ENCODE measurements at places on chromosomes 13 and 19. TPM values are rescaled to one million over a fixed set of nuclear protein-coding genes. Genes with fewer than 3 reads are reported as not detected.

Gene UGGT2
- total RNA-seq, result 9.2 TPM

Gene PABPC3
- 0.23 TPM for total RNA-seq

Gene ZNF296
- 11.8 TPM for total RNA-seq

Gene ZNF234
- 2.6 TPM for total RNA-seq

Gene C13orf42
- total RNA-seq, result not detected

Gene USHBP1
- total RNA-seq, result not detected

Gene GARIN5A
- total RNA-seq, result 1.8 TPM

Gene GRK1
- not detected for total RNA-seq

Gene ATXN8OS
- total RNA-seq, result not detected

Gene C19orf67
- not detected for total RNA-seq

Gene CA11
- total RNA-seq, result 12.6 TPM

Gene FCER2
- total RNA-seq, result not detected

Gene LMTK3
- total RNA-seq, result 5.5 TPM

Gene CCL25
- total RNA-seq, result not detected

Gene GAS6
- total RNA-seq, result 7.7 TPM

Gene MUC16
- not detected for total RNA-seq

Gene CGB5
- total RNA-seq, result 0.84 TPM

Gene PVR
- 123 TPM for total RNA-seq

Gene RFPL4A
- 0.66 TPM for total RNA-seq

Gene CEP89
- 40.5 TPM for total RNA-seq

Gene PSG3
- total RNA-seq, result not detected

Gene CFAP97D2
- total RNA-seq, result not detected

Gene MRPL57
- 24.9 TPM for total RNA-seq

Gene TBXA2R
- 0.90 TPM for total RNA-seq

Gene LGI4
- total RNA-seq, result not detected

Gene FGF22
- 0.87 TPM for total RNA-seq

Gene NPAS1
- 5.8 TPM for total RNA-seq

Gene PRODH2
- 0.38 TPM for total RNA-seq

Gene THOP1
- total RNA-seq, result 101 TPM

Gene TINCR
- total RNA-seq, result 1.4 TPM

Gene IRS2
- total RNA-seq, result 46.9 TPM

Gene TYROBP
- not detected for total RNA-seq

Gene METTL21C
- not detected for total RNA-seq

Gene SSC5D
- 0.77 TPM for total RNA-seq

Gene CD320
- 102 TPM for total RNA-seq

Gene ZNF428
- total RNA-seq, result 61.1 TPM

Gene FFAR2
- not detected for total RNA-seq

Gene HPN
- not detected for total RNA-seq

Gene ZFP82
- 1.6 TPM for total RNA-seq

Gene SERPINE3
- not detected for total RNA-seq

Gene SLC25A41
- total RNA-seq, result 0.18 TPM

Gene ALG5
- 35.1 TPM for total RNA-seq

Gene ZNF534
- not detected for total RNA-seq

Gene ZNF761
- 9.2 TPM for total RNA-seq

Gene ISYNA1
- 42.2 TPM for total RNA-seq
